ENCODE measurements at places on chromosomes 13 and 19. TPM values are rescaled to one million over a fixed set of nuclear protein-coding genes. Genes with fewer than 3 reads are reported as not detected.

DNA sequence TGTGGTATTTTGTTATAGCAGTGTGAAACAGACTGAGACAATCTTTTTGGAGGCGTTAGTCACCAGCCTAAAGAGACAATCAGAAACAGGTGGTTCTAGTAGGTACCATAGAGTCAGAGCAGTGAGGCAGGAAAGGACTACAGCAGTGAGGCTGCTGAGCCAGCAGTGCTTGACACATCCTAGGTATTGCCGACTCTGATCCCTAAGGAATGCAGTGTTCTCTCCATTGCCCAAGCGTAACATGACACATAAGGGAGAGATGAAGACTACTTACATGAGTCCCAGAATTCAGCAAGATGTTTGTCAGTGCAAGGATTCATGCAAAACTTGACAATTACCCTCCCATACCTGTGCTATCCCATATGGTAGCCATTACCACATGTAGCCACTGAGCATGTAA is 62.4 kb upstream of the XPO4 start:
- DNase-seq, result no peak

- no peak for DNase-seq
Observed at GRCh38 chr13:99227331-99227900, 26.8 kb downstream of the UBAC2 start.

DNA sequence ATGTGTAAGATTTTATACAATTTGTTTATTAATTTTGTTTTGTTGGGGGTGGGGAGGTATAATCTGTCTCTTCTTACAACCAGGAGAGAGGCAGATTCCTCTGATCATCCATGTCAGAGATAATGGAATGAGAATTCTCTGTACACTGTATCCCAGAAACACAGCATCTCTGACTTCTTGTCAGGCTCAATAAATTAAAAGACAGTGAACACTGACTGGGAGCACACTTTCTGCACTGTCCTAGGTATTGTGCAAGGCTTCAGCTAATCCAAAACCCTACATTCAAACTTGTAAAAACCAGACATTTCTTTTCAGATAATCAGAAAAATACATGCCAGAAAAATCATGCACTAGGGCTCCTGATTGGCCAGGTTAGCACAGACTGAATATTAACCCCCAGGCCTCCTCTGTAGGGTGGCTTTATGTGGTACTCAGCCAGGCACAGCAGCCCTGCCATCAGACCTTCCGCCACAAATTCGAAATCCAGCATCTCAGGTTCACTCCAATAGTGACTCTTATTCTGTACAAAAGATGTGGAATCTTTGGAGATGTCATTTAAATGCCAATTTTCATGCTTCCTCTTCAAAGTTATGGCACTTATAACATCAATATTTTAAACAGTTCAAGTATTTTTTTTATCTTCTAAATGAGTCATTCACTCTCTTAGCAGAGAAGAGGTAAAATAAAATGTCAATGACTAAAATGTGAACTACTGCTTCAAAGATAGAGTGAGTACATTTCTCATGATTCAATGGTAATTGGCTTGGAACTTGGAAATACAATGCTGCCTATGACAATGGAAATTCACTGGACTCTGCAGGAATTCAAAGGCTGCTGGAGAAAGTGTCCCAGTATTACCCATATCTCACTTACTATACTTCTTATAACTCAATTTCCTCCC is 211.5 kb downstream of the KLF12 start:
- no peak for DNase-seq

- DNase-seq, result no peak
Observed at GRCh38 chr19:2902590-2903218, 2.0 kb downstream of the ZNF57 start.

DNA sequence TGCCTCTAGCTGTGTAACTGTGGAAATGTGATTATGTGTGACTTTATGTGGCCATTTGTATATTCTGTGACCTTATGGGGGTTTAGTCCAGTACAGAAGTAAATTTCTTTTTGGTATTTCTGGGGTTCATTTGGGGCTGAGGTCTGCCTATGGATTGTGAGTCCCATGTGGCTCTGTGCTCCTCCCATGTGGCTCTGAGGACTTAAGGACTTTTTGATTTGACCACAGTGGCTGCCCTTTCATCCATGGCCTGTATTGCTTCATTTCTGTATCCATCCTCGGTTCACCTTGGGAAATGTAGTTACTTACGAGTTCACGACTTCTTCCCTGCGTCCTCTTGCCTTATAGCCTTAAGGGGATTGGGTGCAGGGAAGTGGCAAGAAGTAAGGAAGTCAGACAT is 1.0 kb downstream of the ZNF420 start:
- no peak for DNase-seq

CEACAM20 gene
- total RNA-seq, result not detected

DNA sequence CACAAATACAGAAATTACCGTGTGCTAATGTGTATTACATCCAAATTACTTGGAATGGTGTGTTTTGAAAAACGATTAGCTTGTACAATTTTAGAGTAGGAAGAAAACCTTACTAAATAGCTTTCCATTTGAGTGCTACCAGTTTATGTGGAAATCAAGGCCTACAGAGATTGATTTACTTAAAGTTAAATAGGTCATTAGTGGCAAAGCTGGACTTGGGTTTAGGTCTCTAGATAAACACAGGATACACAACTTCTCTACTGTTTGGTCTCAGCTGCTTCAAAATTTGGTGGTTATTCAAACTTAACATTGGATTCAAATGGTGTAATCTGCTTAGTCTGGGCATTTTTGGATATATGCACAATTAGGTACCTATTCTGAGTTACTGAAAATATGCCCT is 21.4 kb downstream of the PCCA start:
- DNase-seq, result no peak

Data from left ventricle myocardium superior (tissue), 1 donor.